ENCODE measurements at places on chromosomes 5 and 9.
A peak's percentile ranks its signal among the peaks of the same experiment; 100 is the strongest.

DNA sequence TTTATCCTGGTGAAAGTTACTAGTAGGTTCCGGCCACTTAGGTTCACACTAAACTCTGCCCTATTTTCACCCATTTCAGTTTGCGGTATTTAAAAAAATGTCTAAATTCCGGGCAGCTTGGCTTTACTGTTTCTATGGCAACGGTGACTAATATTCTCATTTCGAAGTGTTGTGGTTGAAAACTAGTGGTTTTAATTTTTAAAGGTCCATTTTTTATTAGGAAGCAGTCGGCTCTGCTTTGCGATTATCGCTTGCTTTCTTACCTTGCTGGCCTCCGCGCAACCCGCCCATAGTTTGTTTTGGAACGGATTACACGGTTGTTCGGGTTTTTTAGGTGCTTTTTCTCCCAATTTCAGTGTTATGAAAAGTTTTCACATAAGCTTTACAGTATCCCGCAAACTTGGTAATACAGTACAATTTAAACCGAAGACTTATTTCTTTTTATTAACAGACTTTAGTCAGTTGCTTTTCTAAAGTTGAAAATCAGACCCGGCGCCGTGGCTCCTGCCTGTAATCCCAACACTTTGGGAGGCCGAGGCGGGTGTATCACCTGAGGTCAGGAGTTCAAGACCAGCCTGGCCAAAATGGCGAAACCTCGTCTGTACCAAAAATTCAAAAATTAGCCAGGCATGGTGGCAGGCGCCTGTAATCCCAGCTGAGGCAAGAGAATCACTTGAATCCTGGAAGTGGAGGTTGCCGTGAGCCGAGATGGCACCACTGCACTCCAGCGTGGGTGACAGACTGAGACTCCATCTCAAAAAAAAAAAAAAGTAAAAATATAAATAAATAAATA, 1.6 kb downstream of the KDM4C start:
- DNase-seq: no peak

- no peak for DNase-seq
Measured at GRCh38 chr5:57232293-57233033, 58.6 kb downstream of the GPBP1 start.

DNA sequence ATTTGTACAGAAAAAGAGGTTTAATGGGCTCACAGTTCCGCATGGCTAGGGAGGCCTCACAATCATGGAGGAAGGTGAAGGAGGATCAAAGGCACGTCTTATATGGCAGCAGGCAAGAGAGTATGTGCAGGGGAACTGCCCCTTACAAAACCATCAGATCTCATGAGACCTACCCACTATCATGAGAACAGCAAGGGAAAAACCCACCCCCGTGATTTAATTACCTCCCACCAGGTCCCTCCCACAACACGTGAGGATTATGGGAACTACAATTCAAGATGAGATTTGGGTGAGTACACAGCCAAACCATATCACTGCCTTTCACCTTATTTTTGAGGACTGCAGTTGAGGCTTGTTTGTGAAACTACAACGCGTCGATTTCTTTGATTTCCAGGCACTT, 20.9 kb upstream of the NEUROG1 start:
- DNase-seq: no peak

DNA sequence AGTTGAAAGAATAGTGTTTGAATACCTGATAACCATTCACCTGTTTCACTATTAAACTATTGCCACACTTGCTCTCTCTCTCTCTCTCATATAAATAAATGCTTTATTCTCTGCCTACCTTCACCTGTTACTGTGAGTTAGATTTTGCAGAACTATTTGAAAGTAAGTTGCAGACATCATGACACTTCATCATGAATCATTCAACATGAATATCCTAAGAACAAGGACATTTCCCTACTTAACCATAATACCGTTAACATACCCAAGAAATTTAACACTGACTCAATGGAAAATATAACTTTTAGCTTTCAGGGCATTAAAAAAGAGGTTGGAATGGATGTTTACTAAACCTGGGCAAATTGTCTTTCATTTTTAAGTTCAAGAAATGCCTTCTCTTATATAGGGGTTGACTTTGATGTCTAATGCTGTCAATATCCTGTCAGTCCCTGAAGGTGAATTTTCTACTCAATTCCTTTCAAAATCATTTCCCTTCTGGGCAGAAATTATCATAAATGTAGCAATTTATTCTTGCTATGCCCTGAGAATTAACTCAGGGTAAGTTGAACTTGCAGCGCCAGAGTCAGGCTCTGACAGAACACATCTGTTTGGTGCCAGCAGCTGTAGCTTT, 582.6 kb upstream of the TLE4 start:
- DNase-seq: no peak

DNA sequence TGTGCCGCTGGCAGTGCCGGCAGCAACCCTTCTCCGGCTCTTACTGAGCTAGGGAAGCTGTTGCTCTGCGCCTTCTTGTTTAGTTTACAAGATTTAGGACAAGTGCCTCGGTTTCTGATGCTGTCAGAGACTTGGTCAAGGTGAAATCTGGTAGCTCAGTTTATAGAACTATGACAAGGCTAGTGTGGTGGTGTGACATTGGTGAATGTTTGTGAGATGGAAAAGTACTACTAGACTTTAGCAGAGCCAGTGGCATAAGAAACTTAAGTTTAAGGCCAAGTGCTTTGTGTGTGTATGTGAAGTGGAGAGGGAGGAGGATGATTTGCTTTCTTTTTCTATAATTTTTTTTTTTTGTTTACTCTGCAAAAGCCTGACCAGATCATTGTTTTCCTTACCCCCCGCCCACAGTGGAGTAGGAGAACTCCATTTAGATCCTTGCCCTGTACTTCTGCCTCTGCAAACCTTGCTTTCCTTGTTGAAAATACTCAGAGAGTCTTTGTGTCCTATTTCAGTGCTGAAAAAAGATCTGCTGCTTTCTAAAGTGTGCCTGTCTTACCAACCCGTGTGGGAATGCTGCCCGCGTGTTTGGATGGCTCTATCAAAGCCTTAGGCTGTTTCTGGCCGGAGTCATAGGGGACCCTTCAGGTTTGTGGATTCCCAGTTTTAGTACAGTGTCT, 75.9 kb downstream of the TRIO start:
- DNase-seq: no peak

- no peak for DNase-seq
Measured at GRCh38 chr9:128627906-128628305, 28.7 kb downstream of the DYNC2I2 start.

GRCh38 chr5:88142636-88142885, 126.1 kb downstream of the TMEM161B start:
- no peak for DNase-seq

- no peak for DNase-seq
Measured at GRCh38 chr9:106886111-106887046, 23.4 kb downstream of the ZNF462 start.

DNA sequence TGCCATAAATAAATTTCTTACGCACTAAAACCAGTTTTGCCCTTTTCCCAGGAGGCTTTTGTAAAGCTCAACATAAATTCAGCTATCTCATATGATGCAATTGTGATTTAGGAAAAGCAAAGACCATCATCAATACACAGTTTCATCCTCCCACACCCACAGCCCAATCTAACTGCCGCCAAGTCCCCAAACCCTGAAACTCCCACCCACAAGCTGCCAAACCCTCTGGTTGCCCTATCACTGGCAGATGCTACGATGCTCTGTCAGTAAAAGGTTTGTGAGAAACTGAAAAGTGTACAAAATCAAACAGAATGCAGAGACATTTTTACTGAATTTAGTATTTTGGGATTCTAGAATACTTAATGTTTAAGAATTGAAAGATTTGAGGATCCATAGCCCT, 42.8 kb upstream of the NR4A3 start:
- DNase-seq: no peak

DNA sequence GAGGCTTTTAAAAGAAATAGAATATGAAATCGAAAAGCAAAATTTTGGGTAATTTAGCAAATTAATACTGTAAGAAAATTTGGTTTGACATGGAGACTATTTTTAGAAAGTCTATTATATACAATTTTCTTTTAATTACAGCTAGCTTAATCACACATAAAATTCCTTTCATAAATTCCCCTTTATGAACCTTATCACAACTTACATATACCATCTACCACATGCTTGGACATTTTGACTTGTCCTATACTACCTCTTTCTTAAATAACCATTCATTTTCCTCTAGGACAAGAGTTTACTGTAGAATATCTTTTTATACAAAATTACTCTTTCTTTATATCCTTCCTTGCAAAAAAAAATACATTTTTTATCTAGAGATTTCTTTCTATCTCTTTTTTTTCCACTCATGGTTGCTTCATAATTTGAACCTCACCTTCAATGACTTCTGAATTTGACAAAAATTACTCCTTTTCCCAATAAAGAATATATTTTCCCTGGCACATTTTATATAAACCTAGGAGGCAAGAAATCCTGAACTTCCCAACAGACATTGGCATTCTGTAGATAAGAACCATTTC, 34.0 kb upstream of the SYK start:
- no peak for DNase-seq

- no peak for DNase-seq
Measured at GRCh38 chr9:124291801-124292396, 34.1 kb downstream of the NEK6 start.

- DNase-seq: peak; percentile 87
Measured at GRCh38 chr9:127955294-127956015, 17.8 kb upstream of the DPM2 start.

DNA sequence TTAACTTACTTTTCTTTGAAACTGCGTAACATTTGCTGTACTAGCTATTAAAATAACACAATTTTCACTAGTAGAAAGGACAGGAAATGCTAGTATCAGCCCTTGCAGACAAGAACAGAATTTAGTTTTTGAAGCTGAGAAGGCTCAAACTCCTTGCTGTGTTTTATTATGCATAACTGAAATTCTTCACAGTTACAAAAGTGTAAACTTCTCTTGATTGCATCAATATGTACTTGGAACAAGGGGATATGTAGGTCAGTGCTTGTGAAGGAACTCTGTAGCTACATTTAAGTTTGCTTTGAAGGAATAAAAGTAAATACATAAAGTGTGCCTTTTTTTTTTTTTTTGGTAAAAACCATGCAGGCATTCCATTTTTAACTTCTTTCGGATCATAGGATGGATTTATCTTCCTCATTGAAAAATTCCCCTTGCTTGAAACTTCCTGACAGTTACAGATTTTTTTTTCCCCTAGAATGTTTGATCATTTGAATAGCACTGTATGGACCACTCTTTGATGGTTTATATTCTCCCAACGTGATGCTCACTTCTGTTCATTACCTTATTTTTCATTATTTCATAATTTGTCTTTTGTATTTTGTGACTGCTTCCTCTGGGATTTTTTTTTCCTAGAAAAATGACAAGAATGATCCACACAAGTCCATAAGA, 94.9 kb upstream of the DAB2 start:
- no peak for DNase-seq

DNA sequence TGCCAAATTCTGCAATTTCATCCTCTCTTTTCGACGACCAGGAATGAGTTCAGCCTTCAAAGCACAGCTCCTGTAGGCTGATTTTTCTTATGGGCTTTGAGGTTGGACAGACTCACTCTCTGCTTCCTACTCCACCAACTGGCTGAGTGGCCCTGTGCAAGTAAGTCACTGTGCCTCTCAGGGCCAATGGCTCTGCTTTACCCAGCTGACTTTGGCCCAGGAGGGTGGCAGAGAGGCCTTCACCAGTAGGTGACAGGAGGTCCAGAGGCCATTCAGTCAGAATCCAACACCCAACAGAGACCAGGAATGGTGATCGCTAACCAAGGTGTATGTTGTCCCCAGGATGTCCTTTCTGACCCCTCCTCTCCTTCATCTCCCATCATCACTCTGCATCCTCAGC, 49.5 kb upstream of the ALDH1B1 start:
- DNase-seq: no peak

- no peak for DNase-seq
Measured at GRCh38 chr9:124932333-124932732, 8.6 kb downstream of the GOLGA1 start.

DNA sequence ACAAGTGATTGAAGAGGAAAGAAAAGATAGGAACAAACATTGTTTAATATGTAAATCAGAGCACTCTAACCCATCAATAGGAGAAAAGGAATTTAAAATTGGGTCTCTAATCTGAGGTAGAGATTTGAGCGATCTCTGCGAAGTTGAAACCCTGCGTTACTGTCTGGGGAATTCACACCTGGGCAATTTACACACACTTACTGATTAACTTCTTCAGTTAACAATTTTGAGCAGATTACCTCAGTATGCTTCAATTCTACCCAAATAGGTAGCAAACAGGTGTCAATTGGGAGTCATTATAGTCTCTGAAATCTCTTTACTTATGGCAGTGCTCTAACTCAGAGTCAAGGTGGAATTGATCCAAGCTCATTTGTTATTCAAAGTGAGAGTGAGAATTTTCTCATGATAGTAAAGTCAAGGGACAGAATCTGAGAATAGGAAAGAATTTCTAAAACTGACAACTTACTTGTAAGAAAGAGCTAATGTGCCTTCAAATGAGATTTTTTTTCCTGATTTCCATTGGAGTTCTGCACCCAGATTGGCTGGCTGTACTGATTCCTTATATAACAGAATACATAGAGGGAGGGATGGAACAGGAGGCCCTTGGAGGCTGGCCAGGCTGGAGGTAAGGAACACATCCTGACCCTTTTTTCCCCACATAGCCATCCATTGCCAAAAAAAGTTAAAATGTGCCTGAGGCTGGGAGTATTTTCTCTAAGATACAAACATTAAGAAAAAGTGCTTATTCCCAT, 27.1 kb upstream of the IFNA14 start:
- DNase-seq: peak; percentile 31

GRCh38 chr5:102773133-102773532, 18.0 kb downstream of the PAM start:
- no peak for DNase-seq

- DNase-seq: peak; percentile 76
Measured at GRCh38 chr5:72818866-72819534, 2.5 kb downstream of the TNPO1 start.

DNA sequence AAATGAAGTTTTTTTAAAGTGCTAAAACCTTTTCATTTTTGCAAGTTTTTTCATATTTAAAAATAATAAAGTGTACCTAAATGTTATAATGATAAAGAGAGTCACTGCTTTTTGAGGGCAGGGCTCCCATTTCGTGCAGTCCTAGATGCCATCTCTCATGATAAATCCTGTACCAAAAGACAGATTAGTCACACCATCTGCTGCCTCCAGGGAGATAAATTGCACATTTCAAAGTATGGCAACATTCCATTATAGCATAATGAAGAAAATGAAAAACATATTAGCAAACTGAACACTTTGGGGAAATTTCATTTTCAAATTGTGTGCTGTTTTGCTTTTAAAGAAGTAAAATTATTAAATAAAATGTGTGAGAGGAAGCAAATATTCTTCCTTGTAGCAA, 257.2 kb downstream of the KIAA0825 start:
- DNase-seq: no peak

DNA sequence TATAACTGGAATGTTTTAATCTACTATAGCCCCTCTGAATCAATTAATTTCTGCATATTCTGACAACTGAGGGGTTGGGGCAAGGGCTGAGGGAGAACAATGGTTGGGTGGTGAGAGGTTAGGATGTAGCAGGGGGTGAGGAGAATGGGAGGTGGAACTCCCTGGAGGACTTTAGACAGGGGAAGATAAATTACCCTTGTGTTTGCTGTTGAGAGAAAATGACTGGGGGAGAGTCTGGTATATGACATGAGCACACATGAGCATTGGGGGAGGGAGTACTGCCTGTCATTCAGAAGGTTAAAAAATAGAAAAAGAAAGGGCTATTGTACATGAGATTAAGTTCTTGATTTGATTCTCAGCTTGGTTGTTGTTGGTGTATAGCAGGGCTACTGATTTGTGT, 37.2 kb upstream of the PAPPA start:
- no peak for DNase-seq

- DNase-seq: no peak
Measured at GRCh38 chr9:126482361-126483044, 131.2 kb upstream of the LMX1B start.

GRCh38 chr5:151345808-151346478, 1.4 kb downstream of the SLC36A2 start:
- no peak for DNase-seq
